ENCODE measurements at places on chromosomes 5 and 9.

- H3K27me3 ChIP-seq: no peaks in the 10 kb centered on the region
- H3K36me3 ChIP-seq: no peaks in the 10 kb centered on the region
- no peak overlapping the region for H3K27ac ChIP-seq
- H3K4me3 ChIP-seq: no peak overlapping the region
- H3K4me1 ChIP-seq: peaks cover 16% of the 10 kb centered on the region
- DNase-seq: no peak
Measured at GRCh38 chr9:77975806-77976205, 55.8 kb downstream of the GNAQ start.

DNA sequence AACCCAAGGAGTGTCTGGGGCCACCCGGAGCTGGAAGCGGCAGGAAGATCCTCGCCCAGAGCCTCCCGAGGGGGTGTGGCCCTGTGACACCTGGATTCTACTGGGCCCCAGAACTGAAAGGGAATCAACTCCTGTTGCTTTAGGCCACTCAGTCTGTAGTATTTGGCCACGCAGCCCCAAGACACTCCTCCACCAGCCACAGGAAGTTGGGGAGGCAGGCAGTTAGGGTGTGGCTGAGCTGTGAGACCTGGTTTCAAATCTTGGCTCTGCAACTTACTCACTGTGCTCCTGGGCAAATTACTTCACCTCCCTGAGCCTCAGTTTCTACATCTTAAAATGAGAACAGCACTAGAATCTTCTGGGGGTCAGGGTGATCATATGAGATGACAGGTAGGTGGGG lies 119.8 kb upstream of the PPP1R26 start:
- H3K4me3 ChIP-seq: no peak overlapping the region
- no peaks in the 10 kb centered on the region for H3K36me3 ChIP-seq
- H3K27me3 ChIP-seq: no peaks in the 10 kb centered on the region
- no peak for DNase-seq
- no peak overlapping the region for H3K27ac ChIP-seq

GRCh38 chr9:89519366-89519805 lies 21.5 kb upstream of the SEMA4D start:
- peaks cover 63% of the 10 kb centered on the region for H3K4me1 ChIP-seq
- H3K27me3 ChIP-seq: no peaks in the 10 kb centered on the region
- no peaks in the 10 kb centered on the region for H3K36me3 ChIP-seq

DNA sequence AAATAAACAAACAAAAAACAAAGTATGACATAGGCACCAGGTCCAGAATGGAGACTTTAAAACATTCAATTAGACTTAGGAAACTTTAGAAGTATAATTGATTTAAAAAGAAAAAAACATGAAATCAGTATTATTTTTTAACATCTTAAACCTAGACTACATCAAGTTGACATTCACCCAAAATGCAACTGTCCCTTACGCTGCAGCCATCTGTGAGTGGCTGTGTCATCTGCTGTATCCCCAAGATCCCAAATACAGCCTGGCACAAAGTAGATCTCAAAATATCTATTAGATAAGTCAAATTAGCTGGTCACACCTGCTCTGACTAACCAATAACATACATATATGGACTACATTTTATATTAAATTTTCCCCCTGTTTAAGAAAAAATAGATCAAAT lies 7.8 kb downstream of the TTLL11 start:
- no peaks in the 10 kb centered on the region for H3K27me3 ChIP-seq
- no peaks in the 10 kb centered on the region for H3K36me3 ChIP-seq
- H3K4me1 ChIP-seq: no peaks in the 10 kb centered on the region
- no peak overlapping the region for H3K4me3 ChIP-seq
- H3K27ac ChIP-seq: no peak overlapping the region

GRCh38 chr5:85000671-85001070 lies 616.0 kb upstream of the EDIL3 start:
- no peaks in the 10 kb centered on the region for H3K4me1 ChIP-seq
- no peak for DNase-seq
- no peaks in the 10 kb centered on the region for H3K27me3 ChIP-seq
- no peak overlapping the region for H3K4me3 ChIP-seq
- H3K36me3 ChIP-seq: no peaks in the 10 kb centered on the region

- no peak overlapping the region for H3K27ac ChIP-seq
- peaks cover 5% of the 10 kb centered on the region for H3K27me3 ChIP-seq
- H3K4me1 ChIP-seq: no peaks in the 10 kb centered on the region
- no peak for DNase-seq
- no peak overlapping the region for H3K4me3 ChIP-seq
Measured at GRCh38 chr5:115968770-115969169, 6.5 kb downstream of the LVRN start.

- no peak overlapping the region for H3K4me3 ChIP-seq
- no peaks in the 10 kb centered on the region for H3K36me3 ChIP-seq
- H3K4me1 ChIP-seq: no peaks in the 10 kb centered on the region
- H3K27ac ChIP-seq: no peak overlapping the region
Measured at GRCh38 chr5:43409809-43410271, 2.4 kb downstream of the CCL28 start.

DNA sequence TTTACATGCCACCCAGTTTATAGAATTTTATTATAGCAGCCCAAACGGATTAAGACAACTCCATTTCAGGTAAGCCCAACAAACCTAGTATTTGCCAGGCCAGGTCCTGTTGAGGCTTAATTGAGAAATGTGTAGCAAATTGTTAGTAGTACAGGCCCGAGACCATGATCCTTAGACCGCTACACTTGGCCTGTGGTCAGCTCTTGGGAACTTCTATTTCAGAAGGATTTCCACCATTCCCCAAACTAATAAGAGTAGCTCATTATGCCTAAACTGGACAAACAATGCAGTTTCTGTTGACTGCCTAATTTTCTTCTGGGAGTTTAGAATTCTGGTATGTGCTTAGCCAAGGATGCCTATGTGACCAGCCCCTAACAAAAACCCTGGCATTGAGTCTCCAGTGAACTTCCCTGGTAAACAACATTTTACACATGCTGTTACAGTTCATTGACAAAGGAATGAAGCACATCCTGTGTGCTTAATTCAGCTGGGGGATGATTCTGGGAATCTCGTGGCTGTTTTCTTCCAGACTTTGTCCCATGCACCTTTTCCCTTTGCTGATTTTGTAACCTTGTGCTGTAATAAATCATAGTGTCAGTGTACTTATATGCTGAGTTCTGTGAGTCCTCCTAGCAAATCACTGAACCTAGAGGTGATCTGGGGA lies 5.6 kb upstream of the GPX3 start:
- H3K4me3 ChIP-seq: no peak overlapping the region
- H3K4me1 ChIP-seq: no peaks in the 10 kb centered on the region
- H3K27me3 ChIP-seq: no peaks in the 10 kb centered on the region
- H3K36me3 ChIP-seq: no peaks in the 10 kb centered on the region
- DNase-seq: no peak

DNA sequence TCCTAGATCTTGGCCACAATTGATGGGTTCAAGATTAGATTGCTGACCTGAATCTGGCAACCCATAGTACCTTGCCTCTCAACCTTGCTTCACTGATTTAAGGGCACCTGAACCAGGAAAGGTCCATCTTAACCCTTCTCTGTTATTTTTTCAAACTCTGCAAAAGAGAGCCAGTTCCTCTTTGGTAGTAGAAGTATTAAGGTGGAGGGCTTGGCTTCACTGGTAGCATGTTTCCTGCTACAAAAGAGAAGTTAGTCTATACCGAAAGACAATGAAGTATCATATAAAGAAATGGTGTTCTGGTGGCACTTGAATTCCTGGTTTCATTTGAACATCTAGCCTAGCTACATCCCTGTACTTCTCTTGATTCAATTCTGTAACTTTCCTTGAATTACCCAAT lies 8.5 kb downstream of the ALG2 start:
- H3K4me1 ChIP-seq: no peaks in the 10 kb centered on the region
- H3K4me3 ChIP-seq: no peak overlapping the region
- peaks cover 7% of the 10 kb centered on the region for H3K36me3 ChIP-seq
- H3K27me3 ChIP-seq: no peaks in the 10 kb centered on the region
- H3K27ac ChIP-seq: no peak overlapping the region

Measured in natural killer cell (primary cell).